ENCODE measurements at places on chromosomes 13 and 19.

GRCh38 chr13:77737583-77738200 is 40.2 kb downstream of the SLAIN1 start:
- DNase-seq: no peak

- DNase-seq: no peak
Observed at GRCh38 chr13:45102136-45102507, 18.2 kb upstream of the GTF2F2 start.

GRCh38 chr13:29439601-29440388 is 155.7 kb downstream of the SLC7A1 start:
- no peak for DNase-seq

- no peak for DNase-seq
Observed at GRCh38 chr19:51224163-51224641, 678 bp upstream of the CD33 start.

DNA sequence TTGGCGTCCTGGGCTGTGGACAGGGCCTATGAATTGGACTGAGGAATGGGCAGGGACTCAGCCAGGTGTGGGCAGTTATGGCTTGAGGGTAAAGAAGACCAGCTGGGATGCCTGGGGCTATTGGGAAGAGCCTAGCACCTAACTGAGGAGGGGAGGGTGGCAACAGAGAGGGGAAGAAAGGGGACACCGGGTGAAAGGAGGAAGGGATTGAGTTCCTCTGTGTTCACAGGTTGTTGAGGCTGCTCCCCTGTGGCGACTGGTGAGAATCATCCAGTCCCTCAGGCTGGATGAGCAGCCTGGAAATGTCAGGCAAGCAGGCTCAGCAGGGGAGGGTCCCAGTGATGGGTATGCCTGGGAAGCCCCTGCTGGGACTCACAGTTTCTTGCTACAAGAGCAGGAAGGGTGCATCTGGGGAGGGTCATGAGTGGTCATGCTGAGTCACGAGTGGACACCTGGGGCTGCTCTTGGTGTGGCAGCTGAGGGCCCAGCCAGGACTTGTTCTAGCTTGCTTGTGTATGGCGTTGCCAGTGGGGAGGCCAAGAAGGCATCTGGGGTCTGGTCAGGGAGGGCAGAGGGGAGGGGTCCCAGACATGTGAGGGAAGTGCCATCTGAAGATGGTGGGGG is 1.4 kb downstream of the ZNF324 start:
- no peak for DNase-seq

- no peak for DNase-seq
Observed at GRCh38 chr19:15471639-15472101, 7.3 kb upstream of the RASAL3 start.

GRCh38 chr13:23718996-23719395 is 148.8 kb downstream of the TNFRSF19 start:
- DNase-seq: no peak

DNA sequence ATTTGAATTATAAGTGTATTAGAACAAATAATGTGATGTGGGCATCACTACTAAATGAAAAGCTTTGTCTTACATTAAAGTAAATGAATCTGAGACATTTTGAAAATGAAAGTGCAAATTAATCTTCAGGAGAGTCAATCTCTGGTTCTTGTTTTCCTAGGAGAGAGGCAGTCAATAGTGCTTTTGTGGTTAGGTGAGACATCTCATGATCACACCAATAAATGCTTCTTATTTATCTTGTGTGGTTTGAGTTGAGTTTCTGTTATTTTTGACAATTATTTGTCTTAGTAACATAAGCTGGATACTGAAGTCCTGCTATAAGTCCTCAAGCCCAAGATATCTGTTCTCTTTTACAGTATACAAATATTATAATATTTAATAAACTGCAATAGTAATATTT is 1378.0 kb upstream of the PCDH9 start:
- no peak for DNase-seq

DNA sequence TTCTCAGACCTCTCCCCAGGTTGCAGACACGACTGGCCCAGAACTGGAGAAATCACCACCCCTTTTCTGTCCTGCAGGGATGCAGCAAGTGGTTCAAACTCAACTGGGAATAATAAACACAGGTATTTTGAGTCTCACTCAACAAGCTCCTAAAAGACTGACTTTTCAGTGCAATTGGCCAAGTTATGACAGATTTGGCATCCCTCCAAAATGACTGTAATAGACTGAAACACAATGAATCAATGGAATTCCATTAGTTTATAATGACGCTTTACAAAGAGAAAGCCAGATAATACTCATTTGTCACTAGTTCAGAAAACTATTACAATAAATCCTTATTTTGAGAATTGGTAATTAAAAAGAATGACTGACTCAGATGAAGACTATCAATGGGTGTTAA is 38.1 kb downstream of the MIPEP start:
- no peak for DNase-seq

- DNase-seq: peak; percentile 53
Observed at GRCh38 chr13:30874111-30874510, 32.0 kb upstream of the MEDAG start.

- DNase-seq: no peak
Observed at GRCh38 chr13:21333186-21333585, 125.9 kb downstream of the ZDHHC20 start.

- DNase-seq: no peak
Observed at GRCh38 chr13:40514802-40515201, 151.6 kb downstream of the FOXO1 start.

- no peak for DNase-seq
Observed at GRCh38 chr19:18671303-18672043, 12.0 kb upstream of the CRTC1 start.

- no peak for DNase-seq
Observed at GRCh38 chr13:93698016-93698613, 471.5 kb downstream of the GPC6 start.

DNA sequence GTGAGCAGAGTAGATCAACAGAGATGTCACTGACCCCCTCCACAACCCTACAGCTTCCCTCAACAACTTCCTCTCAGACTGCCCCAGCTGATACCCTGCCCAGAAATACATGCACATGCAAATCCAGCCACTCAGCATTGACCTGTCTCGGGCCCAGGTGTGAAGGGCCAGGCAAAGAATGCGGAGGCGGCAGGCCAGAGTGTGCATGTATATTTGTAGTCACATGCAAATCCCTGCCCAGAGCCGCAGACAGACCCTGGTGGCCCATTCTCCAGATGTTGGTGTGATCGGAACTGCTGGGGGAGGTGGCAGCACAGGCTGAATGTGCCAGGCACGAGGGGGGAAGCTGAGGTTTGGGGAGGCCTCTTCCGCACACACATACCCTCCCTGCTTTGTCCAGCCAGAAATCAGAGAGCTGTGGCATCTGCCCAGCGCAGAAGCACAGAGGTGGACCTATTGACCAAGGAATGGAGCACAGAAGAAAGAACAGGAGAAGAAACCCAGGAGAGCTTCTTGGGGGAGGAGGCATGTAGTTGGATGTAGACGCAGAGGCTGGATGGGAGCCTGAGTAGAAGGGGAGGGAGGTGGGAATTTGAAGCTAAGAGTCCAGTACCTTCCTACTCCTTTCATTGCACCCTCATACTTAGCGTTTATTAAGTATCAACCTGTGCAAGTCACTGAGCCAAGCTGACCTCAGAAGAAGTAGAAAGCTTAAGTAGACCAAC is 14.4 kb downstream of the MEF2B start:
- DNase-seq: no peak

GRCh38 chr19:1986357-1987162 is 29.0 kb downstream of the BTBD2 start:
- DNase-seq: no peak

DNA sequence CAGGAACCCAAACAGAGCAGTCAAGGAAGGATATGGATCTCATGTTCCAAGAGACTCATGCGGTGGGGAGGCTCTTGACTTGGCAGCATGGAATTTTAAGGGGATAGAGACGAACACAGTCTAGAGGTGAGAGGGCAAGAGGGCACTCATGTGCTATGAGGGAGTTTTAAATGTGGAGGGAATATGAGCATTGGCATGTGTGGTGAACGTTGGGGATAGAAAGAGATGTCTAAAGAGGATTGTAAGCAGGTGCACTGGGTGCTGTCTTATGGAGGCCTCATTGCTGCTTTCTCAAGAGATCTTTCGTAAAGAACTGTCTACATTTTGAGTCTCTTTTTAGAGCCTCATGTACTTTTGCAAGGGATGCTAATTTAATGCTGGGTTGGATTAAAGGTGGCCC is 600.3 kb upstream of the GPC6 start:
- no peak for DNase-seq

DNA sequence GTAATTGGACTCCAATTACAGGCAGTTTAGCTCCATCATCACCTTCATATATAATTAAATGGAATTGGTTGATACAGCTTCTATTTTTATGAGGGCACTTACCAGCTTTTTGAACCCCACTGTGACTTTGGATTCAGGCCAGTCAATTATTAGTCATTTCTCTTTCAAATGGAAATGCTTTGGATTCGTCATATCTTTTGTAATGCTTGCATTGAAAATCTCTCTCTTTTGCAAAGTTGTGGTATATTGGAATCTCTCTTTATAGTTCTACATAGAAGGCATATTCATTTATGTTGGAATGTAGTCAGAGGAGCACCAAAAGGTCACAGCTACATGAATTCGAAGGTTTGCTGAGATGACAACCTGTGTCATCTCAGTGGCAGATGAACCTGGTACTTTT is 1074.3 kb upstream of the SLC10A2 start:
- DNase-seq: no peak

GRCh38 chr19:5108123-5108596 is 139.2 kb downstream of the KDM4B start:
- no peak for DNase-seq

GRCh38 chr19:39307046-39307821 is 11.0 kb downstream of the IFNL1 start:
- DNase-seq: no peak

DNA sequence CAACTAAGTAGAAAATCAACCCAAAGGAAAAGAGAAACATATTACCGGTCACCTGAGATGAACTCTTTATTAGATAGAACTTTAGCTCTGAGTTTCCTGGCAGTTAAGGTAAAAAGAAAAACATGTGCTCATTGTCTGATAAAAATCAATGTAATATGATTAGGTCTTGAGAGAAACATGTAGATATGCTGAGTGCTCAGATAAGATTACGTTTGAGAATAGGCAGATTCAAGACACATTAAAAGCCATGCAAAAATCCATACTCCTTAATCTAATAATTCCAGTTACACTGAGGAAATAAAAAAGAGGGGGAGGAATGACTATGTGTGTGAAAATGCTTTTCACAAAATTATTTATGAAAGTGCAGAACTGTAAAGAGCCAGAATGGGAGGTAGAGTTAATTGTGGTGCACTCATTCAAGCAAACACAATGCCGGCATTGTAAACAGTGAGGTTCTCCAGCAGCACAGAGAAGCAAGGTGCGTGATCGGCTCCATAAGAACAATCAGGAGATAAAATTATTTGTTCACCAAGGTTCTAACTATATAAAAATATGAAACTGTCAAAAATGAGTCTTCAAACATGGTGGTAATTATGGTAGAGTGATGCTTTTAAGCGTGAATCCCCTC is 88.8 kb downstream of the MBNL2 start:
- DNase-seq: no peak
